Thymus (tissue), 14 donors: ENCODE measurements at places on chromosomes 5 and 9. TPM values are rescaled to one million over a fixed set of nuclear protein-coding genes. Genes with fewer than 3 reads are reported as not detected.

Gene TMEM174
- total RNA-seq = not detected

Gene NCS1
- 5.4 TPM for total RNA-seq

DNA sequence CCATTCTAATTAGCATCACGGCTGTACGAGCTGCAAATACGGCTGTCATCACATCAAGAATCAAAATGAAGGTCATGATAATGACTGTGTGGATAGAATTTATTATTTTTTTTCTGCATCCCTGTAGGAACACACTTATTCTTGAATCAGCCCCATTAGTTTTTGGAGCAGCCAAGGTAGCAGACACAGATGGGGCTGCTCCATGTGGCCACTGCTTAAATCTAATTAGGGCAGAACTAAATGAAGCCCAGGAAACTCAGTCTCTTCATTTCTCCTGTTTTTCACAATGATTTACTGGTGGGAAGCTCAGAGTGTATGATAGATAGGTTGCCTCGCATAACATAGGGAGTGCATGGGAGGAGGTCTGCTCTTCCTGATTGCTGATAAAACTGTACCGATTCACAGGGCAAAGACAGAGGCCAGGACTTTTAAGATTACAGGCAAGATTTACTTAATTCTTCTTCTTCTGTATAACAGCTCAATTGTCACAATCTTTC lies 275.5 kb downstream of the GLIS3 start:
- H3K27ac ChIP-seq = no peak overlapping the region
- no peak for DNase-seq
- H3K27me3 ChIP-seq = no peaks in the 10 kb centered on the region
- no peaks in the 10 kb centered on the region for H3K4me1 ChIP-seq

DNA sequence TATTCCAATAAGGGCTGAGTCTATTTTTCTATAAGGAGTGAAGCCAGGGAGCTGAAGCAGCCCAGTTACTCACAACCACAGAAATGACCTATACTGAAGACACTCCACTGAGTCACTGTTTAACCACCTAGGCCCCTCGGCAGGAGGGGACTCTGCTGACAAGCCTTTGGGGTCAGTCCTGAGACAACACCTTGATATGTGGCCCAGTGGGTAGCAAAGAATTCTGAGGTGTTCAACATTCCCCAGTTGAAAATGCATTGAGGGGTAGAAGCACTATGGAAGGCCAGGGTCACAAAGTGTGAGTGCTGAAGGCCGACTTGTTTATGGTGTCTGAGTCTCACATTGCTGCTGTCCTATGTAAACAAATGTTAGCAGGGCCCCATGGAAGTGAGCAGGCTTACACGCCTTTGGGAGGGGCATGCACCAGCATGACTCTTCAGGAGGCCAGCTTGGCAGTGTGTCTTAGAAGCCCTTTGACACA lies 112.6 kb upstream of the NFIL3 start:
- H3K27ac ChIP-seq = no peak overlapping the region
- no peak for DNase-seq
- H3K27me3 ChIP-seq = no peaks in the 10 kb centered on the region
- H3K4me1 ChIP-seq = no peaks in the 10 kb centered on the region
- H3K36me3 ChIP-seq = no peaks in the 10 kb centered on the region

- H3K4me3 ChIP-seq = no peak overlapping the region
- H3K4me1 ChIP-seq = no peaks in the 10 kb centered on the region
- DNase-seq = no peak
- no peaks in the 10 kb centered on the region for H3K36me3 ChIP-seq
- H3K27me3 ChIP-seq = no peaks in the 10 kb centered on the region
Observed at GRCh38 chr9:114417511-114417910, 29.7 kb upstream of the AKNA start.
